ENCODE measurements at places on chromosomes 4 and X.

DNA sequence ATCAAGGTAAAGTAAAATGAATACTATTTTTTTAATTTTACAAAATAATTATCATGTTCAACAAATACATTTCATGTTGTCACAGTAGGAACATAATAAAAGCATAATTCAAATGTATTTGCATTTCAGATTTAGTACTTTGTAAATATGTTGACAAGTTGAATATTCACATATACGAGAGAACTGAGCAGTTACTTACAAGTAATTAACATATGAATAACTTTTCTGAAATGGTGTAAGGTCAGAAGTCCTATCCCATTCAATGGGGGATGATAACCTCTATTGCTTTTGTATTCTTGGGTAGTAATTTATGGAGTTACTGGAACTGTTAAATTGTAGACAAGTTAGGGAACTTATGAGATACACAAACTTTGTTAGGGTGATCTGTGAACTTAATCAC, 191.1 kb downstream of the COX7B2 start:
- DNase-seq, result no peak

DNA sequence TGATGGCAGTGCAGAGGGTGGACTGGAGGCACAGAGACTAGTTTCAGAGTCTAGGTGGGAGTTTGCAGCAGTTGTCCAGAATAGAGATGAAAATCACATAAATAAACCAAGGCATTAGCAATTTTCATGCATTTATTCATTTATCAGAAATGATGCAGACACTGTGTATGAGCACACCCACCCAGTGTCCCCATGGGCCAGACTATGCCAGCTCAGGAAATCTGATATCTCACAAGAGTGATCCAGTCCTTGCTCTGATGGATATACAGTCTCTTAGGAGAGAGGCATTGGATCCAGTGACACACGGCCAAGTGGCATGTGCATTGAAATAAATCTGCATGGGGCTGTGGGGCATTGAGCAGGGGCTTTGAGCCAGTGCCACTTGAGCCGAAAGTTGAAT, 228.2 kb downstream of the FRMPD4 start:
- DNase-seq, result no peak

- DNase-seq, result no peak
Measured at GRCh38 chrX:107861056-107861455, 35.4 kb downstream of the MID2 start.

DNA sequence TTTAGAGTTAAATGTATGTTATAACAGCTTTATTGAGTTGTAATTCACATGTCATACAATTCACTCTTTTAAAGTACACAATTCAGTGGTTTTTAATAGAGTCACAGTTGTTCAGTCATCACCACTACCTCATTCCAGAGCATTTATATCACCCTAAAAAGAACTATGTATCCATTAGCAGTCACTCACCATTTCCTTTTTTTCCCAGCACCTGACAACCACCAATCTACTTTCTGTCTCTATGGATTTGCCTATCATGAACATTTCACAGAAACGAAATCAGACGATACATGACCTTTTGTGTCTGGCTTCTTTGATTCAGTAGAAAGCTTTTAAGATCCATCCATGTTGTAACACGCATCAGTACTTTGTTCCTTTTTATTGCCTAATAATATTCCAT, 52.9 kb upstream of the FRAS1 start:
- no peak for DNase-seq
